NCI-H1436 (cell line): ENCODE measurements at places on chromosomes 6 and 20.
A peak's percentile ranks its signal among the peaks of the same experiment; 100 is the strongest.

GRCh38 chr6:25927756-25928216 is 2.7 kb downstream of the SLC17A2 start:
- DNase-seq: no peak

GRCh38 chr20:24691901-24692351 is 222.5 kb downstream of the SYNDIG1 start:
- no peak for DNase-seq

GRCh38 chr6:1162367-1163275 is 149.3 kb upstream of the FOXQ1 start:
- DNase-seq: no peak

DNA sequence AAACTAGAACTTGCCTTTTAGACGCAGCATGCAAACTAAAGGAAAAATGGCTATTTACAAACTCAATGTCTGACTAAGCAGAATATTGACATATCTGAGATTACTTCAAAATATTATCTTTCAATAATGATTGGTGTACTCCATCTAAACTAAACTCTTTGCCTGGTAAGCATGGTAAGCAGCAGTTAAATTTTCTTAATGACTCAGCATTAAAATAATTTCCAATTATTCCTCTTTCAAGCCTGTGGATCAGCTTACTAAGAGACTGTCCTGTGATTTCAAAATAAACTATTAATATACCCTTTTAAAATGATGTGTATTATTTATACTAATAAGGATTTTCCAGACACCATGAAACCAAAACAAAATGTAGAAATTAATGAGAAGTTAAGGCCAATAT is 226.8 kb upstream of the THEMIS start:
- no peak for DNase-seq

DNA sequence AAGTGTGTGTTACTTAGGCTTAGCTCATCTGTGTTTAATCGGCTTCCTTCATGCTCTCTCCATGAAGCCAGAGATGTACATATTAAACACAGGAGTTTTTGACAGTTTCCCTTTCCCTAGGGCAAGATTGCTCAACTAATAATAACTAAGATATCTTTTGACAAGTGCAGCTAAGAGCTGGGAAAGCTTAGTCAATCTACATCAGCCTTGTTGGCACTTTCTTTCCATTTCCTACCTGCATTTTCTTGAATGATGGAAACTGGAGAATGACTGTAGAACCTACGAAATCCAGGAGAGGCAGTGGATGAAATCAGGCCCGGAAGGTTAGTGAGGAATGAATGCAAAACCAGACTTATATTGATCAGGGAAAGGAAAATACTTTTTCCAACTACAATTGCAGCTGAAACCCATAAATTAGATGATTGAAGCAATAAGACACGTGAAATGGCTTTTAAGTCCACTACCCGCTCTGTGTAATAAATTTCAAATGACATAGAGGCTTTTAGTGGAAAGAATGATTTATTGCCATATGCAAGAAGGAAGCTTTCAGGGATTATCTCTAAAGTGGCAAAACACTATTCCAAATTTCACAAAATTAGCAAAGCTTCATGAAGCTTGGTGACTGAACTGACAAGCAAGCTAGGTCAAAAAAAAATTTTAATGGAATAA is 237.2 kb upstream of the ID4 start:
- no peak for DNase-seq

GRCh38 chr20:47440857-47441773 is 60.6 kb upstream of the NCOA3 start:
- DNase-seq: no peak

DNA sequence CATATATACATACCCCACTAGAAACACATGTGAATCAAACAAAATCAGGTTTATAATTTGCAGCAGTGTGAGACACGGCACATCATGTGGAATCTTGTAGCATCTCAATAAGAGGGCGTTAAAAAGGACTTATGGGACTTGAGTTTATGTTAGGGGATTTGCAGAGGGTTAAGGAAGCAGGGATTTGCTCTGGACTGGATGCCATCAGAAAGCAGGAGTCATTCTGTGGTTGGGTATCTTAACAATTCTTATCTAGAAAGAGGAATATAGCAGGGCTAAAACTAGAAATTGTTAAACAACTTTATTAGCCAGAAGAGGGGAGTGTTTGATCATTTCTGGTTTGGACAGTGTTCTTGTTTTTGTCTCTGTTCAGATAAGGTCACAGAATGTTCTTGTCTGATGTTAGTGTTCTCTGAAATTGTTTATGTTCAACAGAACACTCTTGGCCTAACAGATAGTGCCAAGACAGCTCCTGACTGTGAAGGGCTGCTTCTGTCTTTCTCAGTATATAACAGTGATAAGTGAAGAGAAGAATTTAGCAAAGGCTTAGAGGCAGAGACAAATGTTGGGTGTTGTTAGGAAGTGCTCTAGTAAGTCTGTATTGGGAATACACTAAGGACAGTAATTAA is 39.2 kb downstream of the LIN28B start:
- DNase-seq: no peak

DNA sequence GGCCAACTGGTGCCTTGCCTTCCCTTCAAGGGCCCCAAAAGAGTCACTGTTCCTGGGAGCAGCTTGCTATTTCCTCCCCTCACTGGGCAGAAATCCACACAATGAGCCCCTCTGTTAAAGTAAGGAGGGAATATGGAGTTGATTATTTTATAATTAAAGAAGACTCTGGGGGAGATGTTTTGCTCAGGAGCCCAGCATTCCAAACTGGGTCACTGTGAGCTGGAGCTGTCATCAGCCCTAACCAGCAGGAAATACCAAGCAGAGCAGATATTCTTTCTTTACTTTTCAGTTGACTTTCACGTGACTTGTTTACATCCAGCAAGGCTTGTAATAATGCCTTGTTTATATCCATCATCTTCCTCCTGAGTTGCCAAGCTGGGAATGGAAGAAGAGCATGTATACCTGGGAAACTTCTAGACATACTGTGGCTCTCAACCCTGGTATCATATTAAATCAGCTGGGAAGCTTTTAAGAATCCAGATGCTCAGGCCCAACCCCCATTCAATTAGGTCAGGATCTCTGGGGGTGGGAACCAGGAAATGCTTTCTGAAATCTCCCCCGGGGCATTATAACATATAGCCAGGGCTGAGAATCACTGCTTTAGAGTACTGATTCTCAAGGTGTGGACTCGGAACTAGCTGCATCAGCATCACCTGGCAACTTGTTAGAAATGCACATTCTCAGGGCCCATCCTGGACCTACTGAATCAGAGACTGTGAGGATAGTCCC is 175.6 kb upstream of the MYLIP start:
- DNase-seq: no peak

GRCh38 chr6:119308048-119308570 is 41.5 kb downstream of the MAN1A1 start:
- no peak for DNase-seq

DNA sequence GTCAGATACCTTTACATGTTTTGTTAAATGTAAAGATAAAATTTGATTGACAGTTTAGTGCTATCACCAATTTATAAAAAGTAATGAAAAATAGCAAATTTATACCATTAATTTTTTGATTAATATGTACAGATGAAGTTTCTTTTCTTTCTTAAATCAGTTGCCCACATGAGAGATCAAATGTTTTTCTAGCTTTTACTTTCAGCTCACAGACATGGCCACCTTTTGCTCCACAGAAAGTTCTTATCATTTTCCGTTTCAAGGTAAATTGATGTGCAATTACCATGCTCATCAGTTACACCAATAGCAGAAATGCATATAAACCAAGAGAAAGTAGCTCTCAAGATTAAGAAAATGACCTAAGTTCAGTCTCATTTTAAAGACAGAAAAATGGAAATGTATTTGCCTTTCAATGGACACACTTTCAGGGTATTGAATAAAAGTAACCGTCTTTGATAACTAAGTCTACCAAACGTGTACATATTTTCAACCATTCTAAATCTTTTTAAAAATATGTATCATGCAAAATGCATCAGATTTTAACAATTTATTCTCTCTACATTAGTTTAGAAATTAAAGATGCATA is 16.6 kb upstream of the EXOC2 start:
- DNase-seq: no peak

GRCh38 chr20:31815408-31816188 is 3.6 kb upstream of the MYLK2 start:
- DNase-seq: peak; percentile 11

DNA sequence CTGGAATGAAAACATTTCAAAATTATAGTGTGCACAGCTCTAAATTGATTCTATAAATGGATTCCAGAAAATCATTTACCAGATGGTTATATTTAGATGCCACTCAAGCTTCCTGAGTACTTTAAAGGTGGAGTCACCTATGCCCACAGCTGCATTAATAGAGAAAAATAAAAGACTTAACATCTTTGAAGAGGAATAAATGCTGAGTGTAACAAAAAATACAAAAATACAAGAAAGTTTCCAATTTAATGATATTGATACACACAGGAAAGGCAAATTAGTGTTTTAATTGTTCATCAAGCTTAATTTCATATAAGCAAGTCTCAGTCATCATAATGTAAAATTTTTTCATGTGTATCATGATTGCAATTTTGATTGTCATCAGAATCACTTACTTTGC is 89.5 kb upstream of the MANEA start:
- no peak for DNase-seq

DNA sequence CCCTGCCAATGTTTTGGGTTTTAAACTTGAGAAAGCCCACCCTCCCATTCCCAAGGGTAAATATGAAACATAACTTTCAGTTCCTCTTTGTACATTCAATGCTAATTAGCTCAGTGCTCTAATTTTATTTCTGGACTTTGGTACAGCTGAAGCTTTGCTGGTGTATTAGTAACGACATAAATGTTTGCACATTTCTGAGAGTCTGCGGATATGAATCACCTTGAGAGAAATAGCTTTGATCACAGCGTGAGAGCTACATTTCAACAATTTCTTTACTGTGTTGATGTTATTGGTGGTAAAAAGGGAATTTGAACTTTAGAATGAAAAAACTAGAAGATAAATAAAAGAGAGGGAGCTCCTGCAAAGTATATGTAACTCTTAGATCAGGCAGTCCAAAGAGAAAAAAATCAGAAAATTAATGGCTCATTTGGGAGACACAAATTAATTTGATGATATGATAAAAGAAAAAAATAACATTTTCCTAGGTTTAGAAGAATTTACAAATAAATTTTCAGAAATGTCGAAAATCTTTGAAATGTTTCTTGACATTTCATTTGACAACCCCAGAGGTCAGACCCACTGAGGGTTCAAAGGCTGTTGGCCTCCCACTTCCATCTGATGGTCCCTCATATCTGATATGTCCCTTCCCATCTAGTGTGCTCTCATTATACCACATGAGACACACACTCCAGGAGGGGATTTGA is 38.5 kb upstream of the CAP2 start:
- no peak for DNase-seq

DNA sequence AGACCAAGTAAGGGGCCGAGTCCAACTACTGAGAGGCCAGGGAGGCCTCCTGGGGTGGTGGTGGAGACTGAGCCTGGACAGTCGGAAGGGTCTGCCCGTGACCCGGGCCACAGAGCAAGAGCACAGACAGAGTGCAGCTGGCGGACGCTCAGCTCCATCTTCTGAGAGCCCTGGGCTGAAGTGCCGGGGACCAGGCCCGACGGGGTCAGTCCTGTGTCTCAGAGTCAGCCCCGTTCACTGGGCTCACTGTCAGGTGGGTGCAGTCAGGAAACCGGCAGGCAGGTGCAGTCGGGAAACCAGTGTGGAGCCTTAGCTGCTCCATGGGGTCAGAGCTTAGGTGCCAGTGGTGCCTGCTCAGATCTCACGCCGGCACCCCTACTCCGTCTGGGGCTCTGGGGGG is 76.5 kb downstream of the WDR27 start:
- no peak for DNase-seq

DNA sequence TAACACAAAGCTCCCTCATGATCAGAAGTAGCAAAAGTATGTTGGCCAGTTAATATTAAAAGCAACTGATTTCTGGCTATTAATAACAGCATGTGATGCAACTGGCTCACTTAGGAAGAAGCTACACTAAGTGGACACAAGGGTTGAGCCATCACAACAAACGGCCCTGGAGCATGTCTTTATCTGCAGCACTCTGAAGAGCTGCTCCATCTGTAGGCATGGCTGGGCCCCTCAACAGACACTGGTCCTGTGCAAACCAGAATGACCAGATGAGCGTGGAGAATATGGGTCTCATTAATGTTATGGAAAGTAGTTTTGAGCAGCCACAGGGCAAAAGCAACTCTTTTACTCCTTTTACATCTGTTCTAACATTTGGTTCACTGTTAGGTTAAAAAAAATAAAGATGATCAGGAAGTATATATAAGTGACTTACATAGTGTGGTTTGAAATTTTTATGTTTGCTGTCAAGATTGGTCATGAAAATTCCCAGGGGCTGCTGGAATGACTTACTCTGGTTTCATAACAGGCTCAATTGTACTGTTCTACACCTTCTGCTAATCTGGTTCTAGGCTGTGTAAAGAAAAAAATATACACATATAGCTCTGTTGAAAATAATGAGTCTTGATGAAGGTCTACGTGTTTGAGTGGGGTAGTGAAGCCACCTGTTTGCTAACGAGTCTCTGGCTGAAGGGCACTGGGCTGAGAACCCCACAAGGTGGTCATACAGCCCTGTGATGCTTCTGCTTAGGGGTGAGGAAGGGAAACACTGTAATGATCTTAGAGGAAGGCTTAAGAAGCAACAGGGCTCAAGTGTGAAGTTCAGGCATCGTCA is 58.1 kb downstream of the INSM1 start:
- DNase-seq: no peak

GRCh38 chr20:9270831-9271230 is 201.9 kb downstream of the PLCB4 start:
- no peak for DNase-seq

DNA sequence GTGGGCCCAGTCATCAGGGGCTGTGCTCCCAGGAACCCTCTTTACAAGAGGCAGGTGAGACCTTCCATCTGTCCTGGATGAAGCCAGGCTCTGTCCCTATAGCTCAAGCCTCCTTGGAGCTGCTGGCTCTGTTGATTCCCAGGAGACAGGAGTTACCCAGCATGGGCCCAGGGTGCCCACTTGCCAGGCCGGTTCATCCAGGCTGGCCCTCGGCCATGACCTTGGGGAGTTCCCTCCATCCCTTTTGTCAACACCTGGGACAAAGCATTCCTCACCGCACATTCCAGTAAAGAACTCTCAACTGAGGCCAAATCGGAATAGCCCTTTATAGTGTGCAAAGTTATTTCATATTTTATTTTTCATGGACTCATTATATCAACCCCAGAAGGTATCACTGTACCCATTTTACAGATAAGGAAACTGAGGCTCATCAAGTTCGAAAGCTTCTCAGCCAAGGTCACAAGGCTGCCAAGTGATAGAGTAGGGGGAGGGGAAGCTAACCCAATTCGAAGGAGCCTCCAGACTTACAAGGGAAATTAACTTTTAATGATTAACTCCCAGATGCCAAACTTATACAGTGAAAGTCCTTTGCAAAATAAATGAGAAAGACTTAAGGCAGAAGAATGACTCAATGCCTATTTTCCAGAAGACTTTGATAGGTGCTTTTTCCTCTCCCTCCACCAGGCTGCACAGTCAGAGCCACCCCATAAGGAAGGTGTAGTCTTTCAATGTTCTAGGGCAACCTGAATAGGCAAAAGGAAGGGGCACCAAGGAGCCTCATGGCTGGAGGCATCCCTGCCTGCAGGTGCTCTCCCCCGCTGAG is 18.5 kb downstream of the SDC4 start:
- no peak for DNase-seq

GRCh38 chr20:43068482-43068881 is 121.2 kb downstream of the PTPRT start:
- DNase-seq: no peak

GRCh38 chr6:131652472-131652871 is 15.4 kb downstream of the ENPP3 start:
- no peak for DNase-seq

- no peak for DNase-seq
These were observed 26.9 kb downstream of the BFSP1 start for GRCh38 chr20:17504066-17504897.
